ENCODE measurements at places on chromosomes 1 and 21. TPM values are rescaled to one million over a fixed set of nuclear protein-coding genes. Genes with fewer than 3 reads are reported as not detected.

The OR2G6 gene
- total RNA-seq, result not detected

- no peaks in the 10 kb centered on the region for H3K27me3 ChIP-seq
- peaks cover 57% of the 10 kb centered on the region for H3K36me3 ChIP-seq
- no peaks in the 10 kb centered on the region for H3K4me1 ChIP-seq
- H3K27ac ChIP-seq, result no peak overlapping the region
- no peak for ATAC-seq
These were observed 26.7 kb downstream of the ATG4C start for GRCh38 chr1:62810420-62811274.

DNA sequence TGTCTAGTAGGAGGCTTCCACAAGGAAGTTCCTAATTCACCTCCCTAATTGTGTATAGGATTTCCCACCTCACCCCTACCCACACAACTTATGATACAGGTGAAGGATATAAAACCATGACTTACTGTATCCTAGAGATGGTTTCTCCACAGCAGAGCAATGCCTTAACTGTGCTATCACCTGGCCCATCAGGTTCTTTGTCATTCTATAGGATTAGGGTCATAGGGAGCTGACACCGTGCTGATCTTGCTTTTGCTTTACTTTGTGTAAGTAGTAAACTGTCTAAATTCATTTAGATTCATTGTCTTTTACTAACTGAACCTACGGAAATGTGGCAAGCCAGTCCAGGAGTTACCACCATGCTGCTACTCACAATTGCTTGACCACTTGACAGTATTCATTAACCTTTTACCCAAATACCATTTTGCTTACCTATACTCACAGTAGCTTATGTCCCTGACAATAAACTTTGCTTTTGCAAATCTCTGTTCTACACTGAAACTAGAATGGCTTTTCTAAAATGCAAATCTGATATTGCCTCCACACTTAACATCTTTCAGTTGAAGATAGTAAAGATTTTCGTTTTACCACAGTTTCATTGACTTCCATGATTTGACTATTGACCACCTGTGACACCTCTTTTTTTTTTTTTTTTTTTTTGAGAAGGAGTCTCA lies 147.6 kb downstream of the IFI44 start:
- H3K27me3 ChIP-seq, result no peaks in the 10 kb centered on the region
- H3K27ac ChIP-seq, result no peak overlapping the region
- ATAC-seq, result no peak
- no peaks in the 10 kb centered on the region for H3K4me1 ChIP-seq
- no peak overlapping the region for H3K4me3 ChIP-seq
- no peaks in the 10 kb centered on the region for H3K36me3 ChIP-seq

The TRIM33 gene
- 45.9 TPM for total RNA-seq

The CCDC28B gene
- 14.3 TPM for total RNA-seq

All from activated T-helper 17 cell treated with anti-CD3 and anti-CD28 coated beads, Interleukin-2, amount 50 U/mL, for 72 hours (primary cell).